ENCODE measurements at places on chromosomes 2 and 18.

GRCh38 chr2:133607679-133608078 is 39.4 kb upstream of the NCKAP5 start:
- DNase-seq: no peak

GRCh38 chr2:6972067-6972710 is 55.0 kb downstream of the RNF144A start:
- no peak for DNase-seq

DNA sequence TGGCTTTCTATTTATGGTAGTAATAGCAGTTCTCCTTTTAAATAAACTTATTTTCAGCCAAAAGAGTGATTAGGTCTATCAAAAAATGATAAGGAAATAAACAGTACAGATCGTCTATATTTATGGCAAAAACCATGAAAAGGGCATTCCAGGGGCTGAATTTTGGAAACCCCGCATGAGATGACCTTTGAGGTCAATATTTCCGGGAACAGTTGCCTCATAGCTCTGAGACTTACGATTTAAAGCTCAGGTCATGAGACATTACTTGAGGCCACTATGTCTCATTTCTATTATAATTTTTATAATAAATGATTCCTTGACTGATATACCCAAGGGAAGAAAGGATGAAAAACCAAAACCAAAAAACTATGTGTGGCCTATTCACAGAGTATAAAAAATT is 101.1 kb downstream of the LDLRAD4 start:
- DNase-seq: no peak

- no peak for DNase-seq
Observed at GRCh38 chr2:174763780-174764179, 492 bp downstream of the CHRNA1 start.

- DNase-seq: no peak
Observed at GRCh38 chr2:46780801-46781445, 134.7 kb downstream of the MCFD2 start.

DNA sequence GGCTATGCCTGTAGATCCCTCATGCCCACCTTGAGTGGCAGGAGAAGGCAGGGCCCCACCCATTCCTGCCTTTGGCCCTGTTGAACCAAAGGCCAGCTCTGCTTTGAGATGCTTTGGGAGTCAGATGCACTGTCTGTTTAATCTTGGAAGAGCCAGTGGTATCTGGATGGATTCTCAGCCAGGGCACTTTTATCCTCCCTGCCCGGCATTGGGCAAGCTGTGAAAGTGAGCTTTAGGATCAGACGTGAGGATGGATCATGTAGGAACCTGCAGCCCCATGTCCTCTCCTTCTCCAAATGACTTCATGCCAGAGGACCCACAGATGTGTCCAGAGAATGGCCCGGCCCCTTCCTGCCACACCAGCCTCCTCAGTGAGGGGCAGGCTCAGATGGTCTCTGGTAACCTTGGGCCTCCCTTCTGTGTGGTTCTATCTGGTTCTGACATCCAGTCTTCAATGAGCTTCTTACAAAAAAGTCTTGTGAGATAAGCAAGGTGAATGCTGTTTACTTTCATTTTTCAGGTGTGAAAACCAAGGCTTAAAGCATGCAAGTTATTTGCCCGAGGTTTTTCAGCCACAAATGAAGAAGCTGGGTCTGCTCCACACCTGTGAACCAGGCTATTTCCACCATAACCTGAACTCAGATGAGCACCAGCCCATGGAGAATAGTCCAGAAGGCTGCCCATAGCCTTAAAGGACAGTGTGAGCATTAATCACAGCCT is 123.8 kb downstream of the KCTD1 start:
- no peak for DNase-seq

- DNase-seq: no peak
Observed at GRCh38 chr2:236273126-236273525, 8.9 kb upstream of the ASB18 start.

DNA sequence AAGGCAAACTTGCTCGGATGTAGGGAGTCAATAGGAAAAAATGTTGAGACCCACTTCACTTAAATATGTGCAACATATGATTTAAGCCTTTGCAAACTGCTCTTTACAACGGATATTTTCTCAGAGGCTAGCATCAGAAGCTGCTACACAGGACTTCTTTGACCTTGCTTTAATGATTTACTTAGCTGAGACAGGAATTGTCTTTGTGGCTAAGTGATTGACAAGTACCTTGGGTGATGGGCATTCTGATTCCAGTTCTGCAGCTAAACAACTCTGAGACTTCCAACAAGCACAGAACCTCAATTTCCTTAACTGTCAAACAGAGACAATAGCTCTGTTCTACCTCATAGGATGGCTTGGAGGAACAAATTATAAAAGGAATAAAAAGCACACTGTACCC is 150.2 kb downstream of the NCKAP5 start:
- DNase-seq: no peak
